Fibroblast of pulmonary artery (primary cell): ENCODE measurements at places on chromosomes 11 and 22.
A peak's percentile ranks its signal among the peaks of the same experiment; 100 is the strongest.

DNA sequence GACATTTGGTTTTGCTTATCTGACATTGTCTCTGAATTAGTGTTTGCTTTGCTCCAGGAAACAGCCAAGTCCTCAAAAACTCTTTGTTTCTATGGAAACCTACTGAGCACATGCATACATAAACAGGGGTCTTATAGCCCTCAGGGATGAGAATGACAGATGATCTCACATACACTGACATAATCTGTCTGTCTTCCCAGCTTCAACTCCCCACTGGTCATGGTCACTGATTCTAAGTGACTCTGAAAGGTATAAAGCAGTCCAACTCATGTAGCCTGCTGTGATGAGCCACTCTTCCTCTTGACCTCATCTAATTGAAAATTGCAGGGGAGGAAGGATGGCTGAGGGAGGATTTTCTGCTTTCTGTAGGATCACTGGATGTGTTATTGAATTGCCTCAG lies 12.6 kb downstream of the ZNF143 start:
- DNase-seq = no peak

DNA sequence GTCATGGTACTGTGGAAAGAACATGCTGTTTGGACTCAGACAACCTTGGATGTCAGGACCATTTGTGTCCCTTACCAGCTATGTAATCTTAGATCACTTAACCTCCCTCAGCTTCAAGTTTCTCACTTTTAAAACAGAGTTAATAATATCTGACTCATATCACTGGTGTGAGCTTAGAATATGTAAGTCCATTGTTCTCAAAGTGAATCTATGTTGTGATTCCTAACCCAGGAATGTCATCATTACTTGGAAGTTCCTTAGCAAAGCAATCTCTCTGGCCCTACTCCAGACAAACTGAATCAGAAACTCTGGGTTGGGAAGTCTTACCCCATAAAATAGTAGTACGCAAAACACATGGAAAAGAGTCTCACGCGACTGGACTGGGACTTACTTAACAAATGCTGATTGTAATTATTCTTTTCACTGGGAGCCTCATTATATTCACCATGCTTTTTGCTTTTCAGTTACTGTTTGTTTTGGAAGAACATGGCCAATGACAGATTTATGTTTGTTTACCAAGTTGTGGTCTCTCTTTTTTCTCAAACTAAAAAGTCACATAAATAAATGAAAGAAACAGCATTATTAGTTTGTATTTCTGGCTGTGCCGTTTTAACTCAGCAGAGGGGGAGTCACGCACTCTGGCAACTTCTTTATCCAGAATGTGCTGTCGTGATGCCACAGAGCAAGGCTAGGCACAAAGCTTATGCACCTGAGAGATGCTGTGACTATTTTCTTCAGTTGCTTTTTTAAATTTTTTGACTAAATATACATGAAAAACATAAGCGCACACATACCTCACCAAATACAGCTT lies 217.7 kb upstream of the CTSC start:
- DNase-seq = peak; percentile 100

GRCh38 chr22:24873226-24873625 lies 67.2 kb downstream of the SGSM1 start:
- DNase-seq = no peak

- peak; percentile 75 for DNase-seq
Measured at GRCh38 chr11:96045622-96046456, 121.9 kb upstream of the MTMR2 start.

DNA sequence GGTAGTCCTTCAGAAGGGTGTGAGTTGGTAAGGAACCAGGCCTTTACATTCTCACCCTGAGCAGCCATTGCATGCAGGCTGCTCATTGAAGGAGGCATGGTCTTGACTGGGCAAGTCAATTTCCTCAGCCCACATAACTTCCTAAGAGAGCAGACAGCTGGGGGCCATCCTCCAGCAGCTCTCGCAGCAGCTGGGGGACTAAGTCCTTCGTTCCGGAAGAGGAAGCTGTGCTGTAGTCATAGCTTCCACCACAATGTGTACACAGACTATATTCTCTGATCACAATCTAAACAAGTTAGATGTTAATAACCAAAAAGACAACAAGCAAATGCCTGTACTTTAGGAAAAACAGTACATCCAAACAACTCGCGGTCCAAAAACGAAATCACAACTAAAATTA lies 30.1 kb upstream of the MPPED1 start:
- DNase-seq = no peak

DNA sequence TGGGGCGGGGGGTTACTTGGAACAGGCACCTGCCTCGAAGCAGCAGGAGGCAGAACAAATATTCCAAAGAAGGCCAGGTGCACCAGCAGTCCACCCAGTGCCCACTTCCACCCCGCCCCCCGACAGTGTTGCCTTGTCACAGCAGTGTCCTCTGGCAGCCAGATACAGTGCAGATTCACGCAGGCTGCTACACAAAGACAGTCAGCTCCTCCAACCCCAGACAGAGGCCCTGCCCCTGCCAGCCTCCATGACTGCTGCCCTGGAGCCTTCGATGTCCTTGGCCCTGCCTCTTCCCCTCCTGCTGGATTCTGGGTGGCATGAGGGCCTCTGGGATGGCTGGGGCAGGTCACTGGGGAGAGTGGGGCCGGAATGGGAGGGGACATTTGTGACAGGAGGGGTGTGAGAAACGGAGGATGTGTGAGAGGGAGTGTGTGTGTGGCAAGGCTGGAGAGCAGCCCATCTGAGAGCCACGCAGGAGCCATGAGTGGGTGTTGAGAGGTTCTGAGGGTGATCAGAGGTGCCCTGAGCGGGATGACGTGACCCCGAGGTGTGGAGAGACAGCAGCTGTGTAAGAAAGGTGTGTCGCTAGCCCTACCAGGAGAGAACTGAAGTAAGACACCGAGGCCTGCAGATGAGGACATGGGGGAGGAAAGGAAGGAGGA lies 173.7 kb downstream of the CEP164 start:
- no peak for DNase-seq

DNA sequence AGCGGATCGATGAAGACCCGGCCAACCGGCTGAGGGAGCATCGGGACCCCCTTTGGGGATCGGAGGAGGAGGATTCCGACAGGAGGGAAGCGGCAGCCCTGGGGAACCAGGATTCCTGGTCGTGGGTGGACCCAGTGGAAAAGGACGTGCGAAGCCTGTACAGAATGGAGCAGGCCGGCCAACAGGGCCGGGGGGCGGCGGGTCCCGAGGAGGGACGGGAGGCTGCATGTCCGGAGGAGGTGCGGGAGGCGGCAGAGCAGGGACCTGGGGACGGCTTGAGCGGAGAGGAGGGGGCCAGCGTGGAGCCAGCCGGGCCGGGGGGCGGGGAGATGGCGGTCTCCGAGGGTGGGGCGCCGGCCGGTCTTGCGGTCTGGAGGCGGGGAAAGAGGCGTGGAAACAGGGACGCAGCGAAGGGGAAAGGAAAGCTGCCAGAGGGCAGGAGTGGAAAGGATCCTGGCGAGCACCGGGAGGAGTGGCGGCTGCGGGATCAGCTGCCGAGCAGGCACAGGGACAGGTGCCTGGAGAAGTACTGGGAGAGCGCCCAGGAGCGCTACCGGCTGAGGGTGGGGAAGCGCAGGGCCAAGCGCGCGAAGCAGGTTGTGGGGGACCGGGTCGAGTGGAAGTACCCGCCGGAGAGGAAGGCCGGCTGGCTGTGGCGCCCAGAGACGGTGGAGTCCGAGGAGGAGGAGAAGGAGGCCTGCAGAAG lies at the start of gene ANO5:
Gene ANO5 (plus strand): TSS at position 444 of the 706 bp plus-strand sequence. CDS start 408 bp downstream, outside the sequence.
- peak; percentile 1 for DNase-seq

DNA sequence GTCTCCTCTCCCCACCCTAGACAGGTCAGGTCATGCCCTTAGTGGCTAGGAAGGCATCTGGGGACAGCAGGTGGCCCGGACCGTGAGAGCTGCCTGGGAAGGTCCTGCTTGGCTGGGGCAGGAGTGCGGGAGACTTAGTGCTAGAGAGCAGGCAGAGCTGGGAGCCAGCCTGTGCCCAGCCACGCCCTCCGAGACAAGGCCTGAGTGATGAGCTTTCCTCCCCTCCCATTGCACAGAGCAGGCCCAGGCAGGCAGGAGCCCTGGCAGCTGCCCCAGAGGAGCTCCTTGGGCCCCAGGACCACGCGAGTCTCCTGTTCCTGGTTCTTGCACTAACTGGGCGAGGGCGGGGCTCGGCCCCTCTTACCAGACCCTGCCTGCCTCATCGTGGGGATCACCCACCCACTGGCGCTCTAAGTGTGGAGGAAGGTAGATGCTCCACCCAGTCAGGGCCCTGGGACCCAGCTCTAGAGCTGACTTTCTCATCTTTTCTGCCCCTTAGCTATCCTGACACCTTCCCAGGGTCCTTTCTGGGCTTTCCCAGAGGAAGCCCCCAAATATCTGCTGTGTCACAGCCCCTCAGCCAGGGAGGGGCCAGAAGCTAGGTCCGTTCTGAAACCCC lies 44.9 kb downstream of the MACROD1 start:
- DNase-seq = no peak

- DNase-seq = no peak
Measured at GRCh38 chr11:33944345-33944692, 52.4 kb upstream of the LMO2 start.

DNA sequence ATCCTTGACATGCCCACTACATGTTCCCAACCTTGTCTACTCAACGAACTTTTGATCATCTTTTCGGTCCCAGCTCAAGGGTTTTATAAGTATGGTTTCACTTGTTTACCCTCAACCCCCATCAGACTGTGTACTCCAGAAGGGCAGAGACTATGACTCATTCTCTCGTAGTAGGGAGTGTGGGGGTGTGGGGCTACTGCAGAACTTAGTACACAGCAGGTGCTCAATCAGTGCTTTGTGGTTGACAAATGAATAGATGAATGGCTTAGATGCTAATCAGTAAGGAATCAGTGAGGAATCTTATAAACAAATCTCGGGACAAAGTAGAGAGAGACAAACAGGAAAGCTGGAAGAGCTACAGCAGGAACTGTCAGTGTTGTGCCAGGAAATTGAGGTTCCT lies 151.7 kb upstream of the PLET1 start:
- no peak for DNase-seq

DNA sequence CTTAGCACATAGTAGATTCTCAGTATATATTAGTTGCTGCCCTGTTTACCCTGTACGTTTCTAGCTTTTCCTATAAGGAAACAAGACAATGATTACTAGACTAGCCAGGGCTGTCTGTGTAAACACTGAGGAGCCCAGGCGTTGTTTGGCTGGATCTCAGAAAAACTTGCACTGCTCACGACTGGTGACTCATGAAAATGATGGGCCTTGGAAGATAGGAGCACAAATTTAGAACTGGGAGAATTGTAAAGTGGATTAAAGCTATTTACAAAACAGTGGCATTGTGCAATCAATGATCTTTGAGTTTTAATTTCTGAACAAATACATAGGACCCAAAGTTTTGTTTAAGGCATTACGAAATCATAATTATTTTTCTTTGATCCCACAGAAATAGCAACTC lies 276.9 kb downstream of the FAM76B start:
- peak; percentile 88 for DNase-seq

GRCh38 chr11:80349997-80350396 lies 909.2 kb upstream of the TENM4 start:
- no peak for DNase-seq

DNA sequence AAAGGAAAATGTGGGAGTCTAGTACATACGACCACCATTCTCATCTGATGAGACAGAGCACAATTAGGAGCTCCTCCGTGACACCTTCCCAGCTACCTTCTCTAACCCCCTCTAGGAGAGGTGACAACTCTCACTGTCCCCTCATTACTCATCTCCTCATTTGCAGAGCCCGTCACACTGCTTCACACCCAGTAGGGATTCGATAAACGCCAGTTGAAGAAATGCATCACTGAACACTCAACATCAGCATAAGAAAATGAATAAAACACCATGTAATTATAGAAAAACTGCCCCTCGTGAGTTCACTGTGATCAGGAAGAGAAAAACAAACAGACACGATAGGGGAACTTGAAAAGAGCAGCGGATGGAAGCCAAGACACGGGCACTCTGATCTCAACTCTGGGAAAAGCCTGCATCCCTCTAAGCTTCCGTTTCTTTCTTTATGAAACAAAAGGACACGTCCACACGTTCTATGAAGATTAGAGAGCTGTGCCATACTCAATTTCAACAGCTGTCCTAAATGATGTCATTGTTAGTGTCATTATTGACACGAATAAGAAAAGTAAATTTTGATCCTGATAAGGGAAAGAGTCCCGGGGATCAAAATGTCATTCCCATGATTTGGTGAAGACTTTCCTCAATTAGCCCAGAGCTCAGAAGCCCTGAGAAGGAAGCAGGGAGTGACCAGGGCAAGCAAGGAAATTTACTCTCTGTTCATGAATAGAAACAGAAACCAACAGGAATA lies 356.9 kb downstream of the LARGE1 start:
- no peak for DNase-seq

DNA sequence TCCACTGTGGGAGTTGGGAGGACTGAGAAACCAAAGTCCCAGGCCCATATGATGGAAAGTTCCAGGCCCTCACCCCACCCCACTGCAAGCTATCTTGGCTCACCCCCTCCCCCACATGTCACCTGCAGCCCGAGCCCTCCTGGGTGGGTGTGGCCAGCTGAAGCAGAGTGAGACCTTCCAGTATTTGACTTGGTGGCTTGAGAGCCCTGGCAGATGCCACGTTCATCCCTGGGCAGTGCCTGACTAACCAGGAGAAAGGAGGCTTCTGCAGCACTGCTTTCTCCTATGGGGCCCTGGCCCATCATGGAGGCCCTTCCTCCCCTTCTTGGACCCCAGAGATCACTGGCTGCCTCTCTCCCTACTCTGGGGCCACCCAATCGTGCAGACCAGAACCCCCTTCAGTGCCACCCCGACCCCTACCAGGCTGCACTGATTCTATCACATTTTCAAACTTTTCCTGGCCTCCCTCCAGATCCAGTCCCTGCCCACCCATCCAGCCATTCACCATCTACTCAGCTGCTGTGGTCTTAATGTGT lies 38.1 kb upstream of the WNT11 start:
- DNase-seq = no peak

DNA sequence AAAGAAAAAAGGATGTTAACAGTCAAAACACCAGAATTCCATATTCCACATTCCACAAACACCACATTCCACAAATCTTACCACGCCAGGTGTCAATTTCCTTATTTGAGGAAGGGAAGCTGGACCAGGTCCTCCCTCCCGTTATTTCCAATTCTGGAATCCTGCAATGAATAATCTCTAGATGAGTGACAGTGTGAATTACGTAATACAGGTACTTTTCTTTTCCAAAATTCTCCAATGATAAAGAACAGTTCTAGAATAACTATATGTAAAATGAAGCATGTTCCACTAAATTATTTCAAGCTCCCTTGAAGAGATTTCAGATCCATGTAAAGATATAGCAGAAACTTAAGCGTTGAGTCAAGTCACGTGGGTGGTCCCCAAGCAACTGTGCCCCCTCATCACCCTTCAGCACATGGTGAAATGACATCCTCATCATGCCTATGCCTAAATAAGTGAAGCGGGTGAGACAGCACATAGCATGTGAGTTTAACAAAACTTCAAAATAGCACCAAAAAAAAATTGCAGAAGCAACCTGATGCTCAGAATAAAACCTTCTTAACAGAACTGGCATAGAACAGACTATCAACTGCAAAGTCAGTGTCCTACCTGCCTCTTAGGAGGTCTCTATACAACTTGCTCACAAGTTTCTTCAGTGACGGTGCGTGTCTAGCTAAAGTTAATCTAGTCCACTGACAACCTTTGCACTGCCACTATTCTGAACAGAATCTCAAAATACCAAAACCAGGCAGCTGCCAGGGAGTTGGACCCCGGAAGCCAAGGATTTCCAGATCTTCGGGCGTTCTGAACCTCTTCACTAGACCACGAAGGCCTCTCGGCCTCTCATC lies 876 bp downstream of the NFRKB start:
- no peak for DNase-seq

- DNase-seq = peak; percentile 94
Measured at GRCh38 chr11:19380375-19380774, 139.6 kb upstream of the E2F8 start.

- DNase-seq = no peak
Measured at GRCh38 chr11:78526497-78527146, 48.0 kb downstream of the NARS2 start.
